ENCODE measurements at places on chromosomes 6 and 20. TPM values are rescaled to one million over a fixed set of nuclear protein-coding genes. Genes with fewer than 3 reads are reported as not detected.
A peak's percentile ranks its signal among the peaks of the same experiment; 100 is the strongest.

Gene EEF1A2
- total RNA-seq: 20.5 TPM

Gene EYA4
- total RNA-seq: 2.3 TPM

Gene LST1
- total RNA-seq: not detected

GRCh38 chr6:38687043-38687353 lies 15.9 kb downstream of the GLO1 start:
- DNase-seq: no peak

GRCh38 chr20:50983321-50983720 lies 24.7 kb downstream of the MOCS3 start:
- no peak for DNase-seq

DNA sequence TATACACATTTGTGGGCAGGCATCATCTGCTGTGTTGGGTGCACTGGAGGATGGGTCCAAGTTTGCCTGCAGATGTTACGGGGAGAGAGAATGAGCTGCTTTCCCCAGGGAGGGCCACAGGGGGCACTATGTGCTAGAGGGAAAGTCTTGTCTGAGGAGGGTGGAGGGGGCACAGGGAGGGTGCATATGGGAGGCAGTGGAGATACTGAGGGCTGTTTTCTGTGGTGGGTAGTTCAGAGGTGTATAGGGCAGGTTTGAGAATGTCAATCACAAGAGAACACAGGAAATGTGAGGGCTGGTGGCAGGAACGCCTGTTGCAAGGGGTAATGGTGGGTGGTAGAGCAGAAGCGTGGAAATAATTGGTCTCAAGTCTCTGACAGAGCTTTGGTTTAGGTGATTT lies 7.7 kb upstream of the PTPRA start:
- no peak for DNase-seq

GRCh38 chr6:33248643-33248931 lies 23.1 kb downstream of the VPS52 start:
- DNase-seq: no peak

DNA sequence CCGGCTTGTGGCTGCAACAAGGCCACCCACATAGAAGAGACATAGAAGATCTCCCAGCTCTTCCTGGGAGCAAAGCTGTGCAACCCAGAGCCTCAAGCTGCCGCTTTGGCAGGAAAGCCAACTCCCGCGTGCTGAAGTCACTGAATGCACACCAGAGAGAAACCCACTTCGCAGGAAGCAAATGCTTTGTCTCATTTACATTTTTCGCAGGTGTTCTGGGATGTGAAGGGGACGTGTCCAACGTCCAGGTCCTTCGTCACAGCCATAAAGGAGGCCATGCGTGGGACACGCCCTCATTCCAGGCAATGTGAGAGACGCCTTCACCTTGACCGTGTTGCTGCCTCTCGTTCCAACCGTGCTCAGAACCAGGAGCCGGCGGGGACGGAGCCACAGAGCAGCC lies 24.4 kb downstream of the KCNQ2 start:
- DNase-seq: no peak

GRCh38 chr20:2163312-2163711 lies 61.7 kb downstream of the STK35 start:
- no peak for DNase-seq

GRCh38 chr6:14459315-14459714 lies 341.7 kb downstream of the CD83 start:
- no peak for DNase-seq

DNA sequence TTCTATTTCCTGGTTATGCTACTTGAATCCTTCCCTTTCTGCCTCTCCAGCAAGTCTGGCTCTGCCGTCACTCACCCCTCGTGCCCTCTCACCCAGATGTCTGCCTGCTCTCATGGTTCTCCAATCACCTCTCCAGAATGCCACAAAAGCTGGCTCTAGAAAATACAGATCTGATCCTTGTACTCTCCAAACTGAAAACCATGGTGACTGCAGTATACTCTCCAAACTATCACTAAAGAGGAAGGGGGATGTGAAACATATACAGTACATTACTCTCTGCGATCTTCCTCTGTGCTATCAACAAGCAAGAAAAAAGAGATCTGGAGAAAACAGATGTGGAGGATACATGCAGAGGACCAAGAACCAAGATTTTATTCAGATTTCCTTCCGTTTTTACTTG lies 91.1 kb downstream of the ATXN1 start:
- no peak for DNase-seq

- DNase-seq: no peak
Measured at GRCh38 chr6:26271668-26272024, 93.4 kb upstream of the BTN3A2 start.

GRCh38 chr6:15751721-15752350 lies 89.0 kb upstream of the DTNBP1 start:
- no peak for DNase-seq

DNA sequence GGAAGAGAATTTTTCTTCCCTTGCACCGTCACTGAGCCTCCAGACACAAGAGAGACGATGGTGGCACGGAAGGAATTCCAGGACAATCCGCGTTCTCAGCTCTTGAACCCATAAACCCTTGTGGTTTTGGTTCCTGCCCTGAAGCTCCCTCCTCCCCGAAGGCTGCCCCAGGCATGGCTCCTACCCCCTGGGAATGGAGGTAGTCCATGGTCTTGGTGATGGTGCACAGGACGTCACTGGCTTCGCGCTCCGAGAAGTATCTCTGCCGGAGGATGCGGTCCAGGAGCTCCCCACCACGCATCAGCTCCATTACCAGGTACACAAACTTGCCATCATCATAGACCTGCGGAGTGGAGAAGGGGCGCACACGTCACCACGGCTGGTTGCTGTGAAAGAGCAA lies 47.5 kb upstream of the MPC1 start:
- no peak for DNase-seq

- peak; percentile 81 for DNase-seq
Measured at GRCh38 chr6:138692058-138692977, 81.3 kb upstream of the CCDC28A start.

DNA sequence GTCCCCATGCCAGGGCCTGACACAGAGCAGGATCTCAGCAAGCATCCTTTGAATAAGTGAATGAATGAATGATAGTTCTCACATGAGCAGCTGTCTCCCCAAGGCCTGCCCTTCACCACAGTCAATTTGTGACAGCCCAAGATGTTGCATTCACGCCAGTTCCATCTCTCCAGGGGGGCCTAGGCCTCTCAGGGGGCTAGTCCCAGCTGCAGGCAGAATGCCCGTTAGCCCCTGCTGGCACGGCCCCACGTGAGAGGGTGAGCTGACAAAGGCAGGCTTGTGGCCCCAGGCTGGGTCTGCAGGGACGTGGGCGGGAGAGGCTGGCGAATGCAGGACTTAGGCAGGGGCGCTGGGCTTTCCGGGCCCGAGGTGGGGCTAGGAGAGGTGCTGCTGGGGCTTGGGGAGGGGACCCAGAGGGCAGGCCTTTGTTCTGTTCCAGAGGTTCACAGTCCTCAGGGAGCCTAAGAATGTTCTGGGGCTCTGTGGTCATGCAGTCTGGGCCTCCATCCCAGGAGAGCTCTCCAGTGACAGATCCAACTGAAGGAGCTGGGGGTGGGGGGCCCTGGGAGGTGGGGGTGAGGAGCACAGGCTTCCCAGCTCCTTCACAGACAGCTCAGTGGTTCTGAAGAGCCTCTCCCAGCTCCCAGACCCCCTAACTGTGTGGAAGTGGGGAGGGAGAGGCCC lies 30.5 kb upstream of the TLDC2 start:
- no peak for DNase-seq
